ENCODE measurements at places on chromosomes 11 and 22.

DNA sequence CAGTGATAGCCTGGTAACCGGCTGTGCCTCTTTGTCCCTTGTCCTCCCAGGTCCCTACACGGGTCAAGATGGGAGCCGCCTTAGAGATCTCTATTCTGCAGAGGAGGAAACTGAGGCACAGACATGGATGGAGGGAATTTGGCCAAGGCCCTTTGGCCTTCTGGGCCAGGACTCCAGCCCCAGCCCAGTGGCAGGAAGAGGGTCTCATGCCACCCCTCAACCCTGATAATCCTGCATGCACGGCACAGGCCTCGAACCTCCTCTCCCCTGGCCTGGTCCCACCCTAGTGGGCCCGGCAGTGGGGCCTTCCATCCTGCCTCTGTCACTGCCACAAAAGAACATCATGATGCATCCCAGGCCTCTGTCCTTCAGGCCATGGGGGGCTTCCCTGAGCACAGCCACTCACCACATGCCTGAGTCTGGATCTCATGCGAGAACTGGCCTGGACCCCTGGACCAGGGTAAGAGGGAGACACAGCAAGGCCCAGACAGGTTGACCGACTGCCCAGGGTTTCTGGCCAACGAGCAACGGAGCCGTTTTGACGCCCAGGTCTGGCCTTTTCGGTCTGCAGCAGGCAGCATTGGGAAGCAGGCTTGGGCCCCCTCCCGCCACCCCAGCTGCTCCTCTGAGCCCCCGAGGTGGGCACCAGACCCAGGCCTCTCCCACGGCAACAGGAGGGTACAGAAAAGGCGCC, 6.5 kb downstream of the LINC01488 start:
- DNase-seq, result no peak

- no peak for DNase-seq
Measured at GRCh38 chr11:126613272-126613671, 257.8 kb downstream of the ST3GAL4 start.

DNA sequence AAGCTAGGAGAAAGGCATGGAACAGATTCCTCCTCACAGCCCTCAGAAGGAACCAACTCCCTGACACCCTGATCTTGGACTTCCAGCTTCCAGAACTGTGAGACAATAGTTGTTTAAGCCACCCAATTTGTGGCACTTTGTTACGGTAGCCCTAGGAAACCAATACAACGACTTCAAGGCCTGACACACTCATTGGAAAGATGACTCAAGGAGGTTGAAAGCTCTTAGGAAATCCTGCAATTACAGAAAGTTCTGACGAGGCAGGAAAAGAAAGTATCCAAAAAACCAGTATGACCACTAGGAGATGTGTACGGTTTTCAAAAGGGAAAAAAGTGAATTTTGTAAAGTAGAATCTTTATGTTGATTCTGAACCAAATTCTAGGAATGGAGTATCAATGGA, 161.4 kb downstream of the SWAP70 start:
- DNase-seq, result no peak

DNA sequence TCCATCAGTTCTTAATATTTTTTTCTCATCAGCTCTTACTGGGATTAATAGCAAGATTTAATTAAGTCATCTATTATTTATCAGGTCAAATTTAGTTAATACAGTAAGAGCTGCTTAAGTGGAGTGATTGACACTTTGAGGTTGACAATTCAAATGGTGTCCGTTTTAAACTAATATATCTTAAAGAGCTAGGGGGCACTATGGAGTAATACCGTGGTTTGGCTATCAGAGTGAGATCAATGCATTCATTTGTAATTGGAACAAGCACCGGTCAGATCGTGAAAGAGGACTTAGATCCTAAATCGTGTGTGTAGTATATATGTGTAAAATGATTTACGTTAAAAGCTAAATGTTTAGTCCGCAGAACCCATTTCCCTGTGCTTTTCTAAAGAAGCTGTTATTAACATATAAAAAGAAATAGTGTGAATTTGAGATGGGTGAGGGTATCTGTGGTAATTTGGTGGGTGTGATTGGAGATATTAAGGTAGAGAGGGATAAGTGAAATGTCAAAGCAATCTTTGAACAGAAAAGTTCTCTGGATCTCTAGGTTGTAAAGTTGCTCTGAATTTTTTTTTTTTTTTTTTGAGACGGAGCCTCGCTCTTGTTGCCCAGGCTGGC, 2.3 kb downstream of the SIK2 start:
- DNase-seq, result no peak

DNA sequence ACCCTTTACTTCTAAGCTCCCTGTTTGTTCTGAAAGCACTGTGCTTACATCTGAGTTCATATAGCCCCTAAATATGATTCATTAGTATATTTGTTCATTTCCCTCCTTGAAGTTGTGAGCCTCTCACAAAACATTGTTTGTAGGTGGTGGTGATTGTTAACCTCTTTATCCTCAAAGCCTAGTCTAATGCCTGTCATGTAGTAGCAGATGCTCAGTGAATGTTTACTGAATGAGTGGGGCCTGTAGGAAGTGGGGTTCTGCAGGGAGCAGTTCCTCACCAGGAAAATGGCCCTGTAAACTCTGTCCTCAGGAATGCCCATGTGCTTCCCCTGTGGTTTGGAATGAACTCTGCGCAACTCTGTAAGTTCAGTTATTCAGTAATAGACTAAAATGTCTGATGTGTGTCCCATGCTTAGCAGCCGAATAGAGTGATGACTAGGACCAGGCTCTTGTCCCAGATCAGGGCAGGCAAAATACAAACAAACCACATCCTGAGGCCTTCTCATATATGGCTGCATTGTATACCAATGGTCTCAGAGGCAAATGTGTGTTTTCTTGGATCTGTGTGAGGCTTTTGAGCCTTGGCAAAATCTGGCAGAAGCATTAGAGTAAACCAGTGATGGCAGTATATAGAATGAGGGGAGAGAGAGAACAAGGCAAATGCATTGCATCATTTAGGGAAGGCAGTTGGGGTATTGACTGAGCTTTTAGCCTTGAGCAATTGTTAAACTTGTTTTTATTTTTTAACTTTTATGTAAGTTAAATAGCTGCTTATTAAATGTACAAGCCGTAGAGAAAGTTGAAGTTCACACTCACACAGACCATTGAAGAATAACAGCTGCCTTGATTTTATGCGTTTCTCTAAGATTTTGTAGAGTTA, 91.4 kb upstream of the BIRC3 start:
- DNase-seq, result no peak

DNA sequence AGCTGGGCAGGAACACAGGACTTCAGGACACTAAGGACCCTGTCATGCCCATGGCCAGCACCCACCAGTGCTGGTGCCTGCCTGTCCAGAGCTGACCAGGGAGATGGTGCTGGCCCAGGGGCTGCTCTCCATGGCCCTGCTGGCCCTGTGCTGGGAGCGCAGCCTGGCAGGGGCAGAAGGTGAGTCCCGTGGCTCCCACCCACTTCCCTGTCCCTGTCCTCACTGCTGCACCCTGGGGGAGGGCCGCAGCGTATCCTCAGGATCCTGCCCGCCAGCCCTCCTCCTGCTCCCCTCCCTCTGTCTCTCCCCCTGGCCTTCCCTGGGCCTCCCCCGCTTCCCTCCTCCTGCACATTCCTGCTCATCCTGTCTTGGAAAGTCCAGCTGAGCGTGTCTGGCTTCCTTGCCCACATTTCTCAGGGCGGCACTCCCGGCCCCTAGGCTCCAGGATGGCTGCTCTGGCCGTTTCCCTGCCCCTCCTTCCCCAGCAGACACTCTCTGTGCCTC, 8.7 kb downstream of the CSF2RB start:
- no peak for DNase-seq

Data from T-helper 9 cell (primary cell).